Naive thymus-derived CD8-positive, alpha-beta T cell (primary cell): ENCODE measurements at places on chromosomes 16 and 17. TPM values are rescaled to one million over a fixed set of nuclear protein-coding genes. Genes with fewer than 3 reads are reported as not detected.
A peak's percentile ranks its signal among the peaks of the same experiment; 100 is the strongest.

DNA sequence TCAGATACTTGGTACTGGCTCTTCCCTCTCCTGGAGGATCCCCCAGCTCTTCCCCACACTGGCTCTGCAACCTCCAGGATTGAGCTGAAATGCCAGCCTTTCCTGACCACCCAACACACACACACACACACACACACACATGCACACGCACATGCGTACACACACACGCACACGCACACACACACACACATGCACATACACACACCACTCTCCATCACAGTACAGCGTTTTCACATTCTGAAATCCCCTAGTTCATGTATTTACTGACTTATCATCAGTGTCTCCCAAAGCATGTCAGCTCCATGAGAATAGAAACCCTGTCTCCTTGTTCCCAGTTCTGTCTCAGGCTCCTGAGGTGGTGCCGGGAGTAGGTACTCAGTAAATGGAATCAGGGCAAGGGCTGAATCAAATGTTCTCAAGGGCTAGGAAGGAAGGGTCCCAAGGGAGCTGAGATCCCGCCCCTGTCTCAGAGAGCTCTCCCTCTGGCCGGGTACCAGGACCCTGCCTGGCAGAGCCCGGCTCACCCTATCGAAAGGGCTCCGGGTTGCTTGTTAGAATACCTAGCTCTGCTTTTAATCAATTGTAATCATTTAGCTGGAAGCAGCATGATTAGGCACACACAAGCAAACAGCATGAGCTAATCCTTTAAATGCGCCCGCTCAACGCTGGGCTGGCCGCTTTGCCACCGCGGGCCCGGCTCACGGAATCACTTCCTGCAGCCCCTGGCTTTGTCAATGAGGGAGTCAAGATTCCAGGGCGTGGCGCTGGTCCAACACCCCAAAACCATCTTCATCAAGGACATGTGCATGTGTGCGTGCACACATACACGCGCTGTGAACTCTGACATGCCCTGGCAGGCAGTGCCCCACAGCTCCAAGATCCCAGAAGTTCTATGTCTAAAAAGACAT is 140.7 kb downstream of the C16orf78 start:
- H3K4me3 ChIP-seq, result no peak overlapping the region
- H3K36me3 ChIP-seq, result no peaks in the 10 kb centered on the region
- DNase-seq, result no peak
- no peak overlapping the region for H3K27ac ChIP-seq

DNA sequence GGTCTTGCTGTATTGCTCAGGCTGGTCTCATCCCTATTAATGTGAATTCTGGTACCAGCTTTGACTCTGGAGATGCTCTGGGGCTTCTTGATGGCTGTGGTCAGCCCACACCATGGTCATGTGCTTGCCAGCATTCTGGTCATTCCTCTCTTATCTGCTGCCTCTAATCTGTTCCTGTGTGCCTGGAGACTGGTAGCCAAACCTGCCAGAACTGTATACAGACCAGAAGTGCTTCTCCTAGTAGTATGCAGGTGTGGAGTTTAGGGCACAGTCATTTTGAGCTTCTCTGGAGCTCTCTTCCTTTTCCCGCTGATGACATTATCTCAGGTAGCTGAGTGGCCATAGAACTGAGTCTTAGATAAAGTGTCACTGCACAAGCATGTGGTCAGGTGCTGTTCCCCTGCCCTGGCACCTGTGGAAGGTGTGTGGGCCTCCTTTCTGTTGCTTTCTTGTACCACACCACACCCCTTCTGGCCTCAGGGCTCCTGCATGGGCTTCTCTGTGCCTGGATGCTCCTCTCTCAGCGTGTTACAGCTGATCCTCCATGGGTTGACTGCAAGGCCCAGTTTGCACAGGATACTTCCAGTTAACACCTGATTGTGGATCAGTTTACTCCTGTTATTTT is 162.7 kb downstream of the SPECC1 start:
- DNase-seq, result no peak
- no peak overlapping the region for H3K27ac ChIP-seq
- no peaks in the 10 kb centered on the region for H3K36me3 ChIP-seq
- H3K4me1 ChIP-seq, result no peaks in the 10 kb centered on the region

GRCh38 chr17:13016881-13017654 is 759 bp downstream of the ELAC2 start:
- H3K4me3 ChIP-seq, result peak overlapping the region; percentile 98
- no peaks in the 10 kb centered on the region for H3K27me3 ChIP-seq
- peaks cover 24% of the 10 kb centered on the region for H3K36me3 ChIP-seq
- peak overlapping the region; percentile 92 for H3K27ac ChIP-seq
- peaks cover 36% of the 10 kb centered on the region for H3K4me1 ChIP-seq

Gene ALOX15
- 0.60 TPM for total RNA-seq

Gene CPNE7
- total RNA-seq, result not detected
